ENCODE measurements at places on chromosomes 12 and 14.
A peak's percentile ranks its signal among the peaks of the same experiment; 100 is the strongest.

DNA sequence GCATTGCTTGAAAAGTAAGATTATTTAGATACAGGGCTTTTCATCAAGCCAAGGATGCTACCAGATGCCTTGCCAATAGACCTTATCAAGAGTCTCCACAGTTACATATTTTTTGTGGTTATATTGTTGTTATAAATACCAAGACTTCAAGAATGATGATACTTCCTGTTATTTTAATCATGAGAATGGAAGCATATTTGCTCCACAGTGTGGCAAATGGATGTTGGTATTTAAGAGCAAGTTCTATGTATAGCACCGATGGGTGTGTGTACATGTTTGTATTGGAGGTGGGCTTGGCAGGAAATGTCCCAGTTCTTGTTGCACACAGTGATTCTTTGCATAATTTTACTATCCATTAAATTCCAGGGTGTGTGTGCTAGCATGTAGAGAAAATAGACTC lies 4.4 kb upstream of the NID2 start:
- DNase-seq, result no peak

DNA sequence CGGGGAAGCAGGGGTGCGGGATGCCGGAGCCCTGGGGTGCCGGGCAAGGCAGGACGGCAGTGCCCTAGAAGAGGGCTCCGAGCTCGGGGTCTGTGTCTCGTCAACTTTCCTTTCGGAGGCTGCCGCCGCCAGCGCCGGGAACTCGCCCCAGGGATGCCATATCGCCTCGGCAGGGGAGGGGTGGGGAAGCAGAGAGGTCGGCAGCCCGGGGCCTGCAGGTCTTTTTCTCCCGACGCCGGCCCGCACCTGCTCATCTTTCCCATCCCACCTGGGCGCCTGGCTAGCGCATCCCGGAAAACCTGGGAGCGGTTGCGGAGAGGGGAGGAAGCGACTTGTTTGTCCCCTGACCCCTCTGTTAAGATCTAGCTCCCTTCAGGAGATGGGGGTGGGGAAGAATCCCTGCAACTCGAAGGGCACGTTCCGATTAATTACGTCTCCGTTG lies 547 bp downstream of the CNTN1 start:
- DNase-seq, result peak; percentile 13

- no peak for DNase-seq
Observed at GRCh38 chr12:112503512-112503911, 84.8 kb downstream of the PTPN11 start.

- no peak for DNase-seq
Observed at GRCh38 chr12:108907839-108908351, 28.0 kb downstream of the DAO start.

- DNase-seq, result no peak
Observed at GRCh38 chr12:94961911-94962310, 41.6 kb downstream of the NDUFA12 start.

GRCh38 chr12:119621878-119622277 lies 28.3 kb downstream of the TMEM233 start:
- DNase-seq, result no peak

- no peak for DNase-seq
Observed at GRCh38 chr14:72366619-72367018, 434.4 kb downstream of the RGS6 start.

GRCh38 chr12:116737774-116738657 lies at the start of the genes RNFT2 and SPRING1:
TSS of gene RNFT2 (plus strand) at chr12:116738315. CDS start at chr12:116740498, 2,183 bp downstream.
TSS of gene SPRING1 (minus strand) at chr12:116738069. CDS start at chr12:116737900, 169 bp downstream.
- peak; percentile 99 for DNase-seq

- DNase-seq, result no peak
Observed at GRCh38 chr12:7989827-7990491, 42.6 kb upstream of the FOXJ2 start.

DNA sequence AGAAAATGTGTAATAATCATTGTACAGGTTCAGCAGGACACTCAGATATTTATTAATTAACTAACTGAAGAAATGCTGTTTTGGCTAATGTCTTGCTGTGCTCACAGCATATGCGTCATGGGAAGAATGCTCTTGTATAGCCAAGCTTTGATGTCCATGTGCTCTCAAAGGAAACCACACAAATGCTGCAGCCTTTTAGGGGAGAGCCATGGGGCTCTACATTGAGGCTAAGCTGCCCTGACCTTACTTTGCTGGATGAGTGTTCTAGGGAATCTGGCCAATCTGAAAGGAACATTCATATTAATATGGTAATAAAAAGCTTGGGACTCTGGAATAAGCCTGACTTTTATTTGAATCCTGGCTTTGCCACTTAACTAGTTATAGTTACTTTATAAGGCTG lies 9.5 kb upstream of the CRADD start:
- no peak for DNase-seq

DNA sequence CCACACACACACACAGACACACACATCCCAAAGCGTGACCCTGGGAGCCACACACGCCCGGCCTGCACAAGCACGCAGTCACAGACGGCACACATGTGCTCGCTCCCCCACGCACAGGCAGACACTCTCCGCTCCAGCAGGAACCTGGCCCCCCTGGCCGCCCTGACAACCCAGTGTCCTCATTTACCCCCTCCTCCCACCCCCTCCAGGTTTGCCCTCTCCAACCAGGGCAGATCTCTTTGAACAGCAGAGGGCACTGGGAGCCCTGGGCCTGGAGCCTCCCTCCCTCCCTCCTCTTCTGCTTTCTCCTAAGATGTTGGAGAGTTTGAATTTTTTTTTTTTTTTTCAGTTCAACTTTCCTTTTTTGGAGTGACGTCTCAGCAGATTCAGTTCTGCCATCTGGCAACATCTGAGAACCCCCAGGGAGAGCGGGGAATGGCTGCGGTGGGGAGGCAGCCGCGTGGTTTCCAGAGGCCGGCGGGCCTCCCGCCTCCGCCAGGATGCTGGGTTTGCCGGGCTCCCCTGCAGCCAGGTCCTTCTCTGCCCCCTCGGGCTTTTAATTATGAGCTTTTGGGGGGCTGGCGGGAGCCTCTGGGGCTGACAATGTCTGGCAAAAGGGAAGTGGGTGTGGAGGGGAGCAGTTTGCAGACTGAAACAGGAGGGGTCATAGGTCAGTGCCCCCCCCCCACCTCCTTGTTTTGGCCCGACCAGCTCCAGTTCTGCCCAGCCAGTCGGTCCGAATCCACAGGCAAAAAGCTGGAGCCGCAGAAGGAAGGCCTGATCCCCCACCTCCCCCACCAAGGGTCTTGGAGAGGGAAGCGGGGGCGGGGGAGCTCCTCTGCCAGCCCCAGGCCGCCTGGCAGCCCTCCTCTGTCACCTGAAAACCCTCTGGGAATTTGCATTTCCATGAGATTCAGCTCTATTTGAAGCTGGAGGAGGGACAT lies 1.3 kb upstream of the NCOR2 start:
- DNase-seq, result peak; percentile 90

DNA sequence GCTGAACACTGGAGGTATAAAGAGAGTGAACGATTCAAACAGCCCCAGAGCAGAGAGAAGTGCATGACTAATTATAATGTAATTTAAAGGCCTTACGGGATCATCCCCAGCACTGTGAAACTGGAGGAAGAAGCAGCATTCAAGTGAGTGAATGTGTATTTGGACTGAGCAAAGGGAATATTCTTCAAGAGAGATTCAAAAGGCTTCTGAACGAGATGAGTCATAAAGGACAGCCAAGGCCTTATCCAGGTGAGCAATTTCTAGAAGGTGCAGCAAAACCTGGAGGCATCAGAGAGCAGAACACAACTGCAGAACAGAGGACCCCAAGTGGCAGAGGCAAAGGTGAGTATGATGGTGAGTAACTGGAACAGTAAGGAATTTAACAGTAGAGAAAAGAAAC lies 127.2 kb downstream of the BCAT1 start:
- DNase-seq, result no peak

- DNase-seq, result no peak
Observed at GRCh38 chr12:56994231-56994746, 12.1 kb downstream of the ZBTB39 start.

DNA sequence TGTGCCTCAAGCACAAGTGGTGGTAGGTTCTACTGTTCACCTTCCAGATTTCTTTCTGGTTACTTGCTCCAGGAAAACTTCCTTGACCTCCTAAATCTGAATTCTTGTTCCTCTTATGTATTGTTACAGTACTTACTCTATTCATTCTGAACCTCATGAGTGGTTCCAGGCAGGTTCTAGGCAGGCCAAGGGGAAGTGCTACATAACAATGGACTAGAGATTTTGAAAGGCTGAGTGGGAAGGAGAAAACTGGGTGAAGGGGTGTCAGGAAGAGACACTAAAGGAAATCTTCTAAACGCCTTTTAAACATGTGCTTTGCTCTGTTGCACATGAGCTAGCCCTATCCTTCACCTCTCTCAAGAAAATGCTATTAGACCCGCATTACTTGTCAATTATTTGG lies 1.6 kb downstream of the YARS2 start:
- no peak for DNase-seq

- no peak for DNase-seq
Observed at GRCh38 chr12:104166465-104166864, 28.5 kb upstream of the NFYB start.

DNA sequence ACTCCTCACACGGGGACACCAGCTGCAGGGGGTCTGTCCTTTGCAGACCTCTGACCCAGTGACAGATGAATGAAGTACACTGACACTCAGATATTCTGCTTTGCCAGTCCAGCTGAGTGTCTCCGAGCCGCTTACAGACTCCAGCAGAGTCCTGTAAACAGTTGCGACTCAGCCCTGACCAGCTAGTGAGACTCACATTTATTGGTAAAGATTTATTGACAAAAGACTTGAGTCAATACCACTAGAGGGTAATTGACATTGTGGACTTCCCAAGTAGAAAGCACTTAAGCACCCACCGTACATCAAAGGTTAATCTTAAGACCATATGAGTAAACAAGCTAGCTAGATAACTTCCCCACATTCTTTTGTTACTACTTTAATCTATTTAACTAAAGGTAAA lies 9.8 kb upstream of the FKBP4 start:
- no peak for DNase-seq

DNA sequence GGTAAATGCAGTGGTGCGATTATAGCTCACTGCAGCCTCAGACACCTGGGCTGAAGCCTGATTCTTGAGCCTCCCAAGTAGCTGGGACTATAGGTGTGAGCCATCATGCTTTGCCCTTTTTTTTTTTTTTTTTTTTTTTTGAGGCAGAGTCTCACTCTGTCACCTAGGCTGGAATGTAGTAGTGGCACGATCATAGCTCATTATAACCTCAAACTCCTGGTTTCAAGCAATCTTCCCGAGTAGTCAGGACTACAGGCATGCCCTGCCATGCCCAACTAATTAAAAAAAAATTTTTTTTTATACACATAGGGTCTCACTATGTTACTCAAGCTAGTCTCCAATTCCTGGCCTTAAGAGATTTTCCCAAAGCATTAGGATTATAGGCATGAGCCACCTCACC lies 6.9 kb downstream of the ATP2A2 start:
- no peak for DNase-seq

GRCh38 chr12:49345051-49345824 lies 1.4 kb upstream of the DNAJC22 start:
- DNase-seq, result peak; percentile 91

DNA sequence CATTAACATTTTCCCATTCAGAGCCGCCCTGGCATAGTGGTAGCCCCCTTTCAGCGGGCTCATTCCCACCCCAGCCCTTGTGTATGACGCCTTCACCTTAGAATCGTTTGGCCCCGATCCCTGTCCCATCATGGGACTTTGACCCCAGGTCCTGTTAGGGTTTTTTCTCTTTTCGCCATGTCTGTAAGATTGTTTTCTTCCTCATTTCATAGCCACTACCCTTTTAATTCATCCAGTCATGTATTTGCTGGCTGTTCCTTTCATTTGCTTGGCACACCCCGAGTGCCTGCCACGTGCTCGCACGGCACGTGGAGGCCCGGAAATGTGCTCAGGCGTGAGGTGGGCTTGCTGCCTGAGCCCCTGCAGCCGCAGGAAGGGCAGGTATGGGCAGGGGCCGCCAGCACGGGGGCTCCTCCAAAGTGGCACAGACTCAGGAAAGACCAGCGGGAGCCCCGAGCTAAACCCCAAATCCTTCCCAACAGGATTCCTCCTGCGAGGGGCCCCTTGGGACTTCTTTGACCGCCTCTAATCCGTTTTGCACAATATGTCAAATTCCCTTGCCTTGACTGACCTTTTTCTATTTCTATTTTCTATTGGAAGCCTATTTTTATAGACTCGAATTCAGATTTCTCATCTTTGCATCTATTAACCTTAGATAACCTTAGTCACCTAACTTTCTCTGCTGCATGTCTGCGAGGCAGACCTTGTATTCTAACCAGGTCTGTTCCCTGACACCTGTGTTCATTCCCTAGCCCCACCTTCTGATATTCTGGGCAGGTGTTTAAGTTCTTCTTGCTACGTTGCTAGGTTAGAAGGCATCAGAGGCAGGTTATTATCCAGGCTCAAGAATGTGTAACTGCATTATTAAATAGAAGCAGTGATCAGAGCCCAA lies 114.8 kb downstream of the EML1 start:
- DNase-seq, result no peak

DNA sequence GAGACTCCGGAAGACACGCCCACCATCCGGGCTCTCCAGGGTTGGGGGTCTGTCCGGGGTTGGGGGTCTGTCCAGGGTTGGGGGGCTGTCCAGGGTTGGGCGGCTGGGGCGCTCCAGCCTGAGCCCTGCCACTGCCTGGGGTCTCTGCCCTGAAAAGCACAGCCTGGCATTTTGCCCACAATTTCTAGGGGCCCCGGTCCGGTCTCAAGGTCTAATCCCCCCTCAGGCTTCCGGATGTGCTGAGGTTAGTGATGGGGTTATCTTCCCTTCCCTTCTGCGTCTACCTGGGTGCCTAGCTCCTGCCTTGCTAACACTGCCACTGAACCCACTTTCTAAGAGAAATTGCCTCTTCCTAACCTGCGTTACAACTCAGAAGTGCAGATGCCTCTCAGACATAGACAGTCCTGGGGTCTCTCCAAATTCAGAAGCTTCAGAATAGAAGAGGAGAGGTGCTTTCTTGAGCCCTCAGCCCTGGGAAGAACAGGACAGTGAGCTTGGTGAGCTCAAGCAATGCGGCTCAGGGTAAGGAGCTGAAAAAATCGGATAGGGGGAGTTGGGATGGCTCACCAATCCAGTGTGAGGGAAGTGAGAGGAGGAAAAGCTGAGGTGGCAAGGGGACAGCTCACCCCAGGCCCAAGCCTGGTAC lies 5.7 kb downstream of the LHX5 start:
- no peak for DNase-seq

DNA sequence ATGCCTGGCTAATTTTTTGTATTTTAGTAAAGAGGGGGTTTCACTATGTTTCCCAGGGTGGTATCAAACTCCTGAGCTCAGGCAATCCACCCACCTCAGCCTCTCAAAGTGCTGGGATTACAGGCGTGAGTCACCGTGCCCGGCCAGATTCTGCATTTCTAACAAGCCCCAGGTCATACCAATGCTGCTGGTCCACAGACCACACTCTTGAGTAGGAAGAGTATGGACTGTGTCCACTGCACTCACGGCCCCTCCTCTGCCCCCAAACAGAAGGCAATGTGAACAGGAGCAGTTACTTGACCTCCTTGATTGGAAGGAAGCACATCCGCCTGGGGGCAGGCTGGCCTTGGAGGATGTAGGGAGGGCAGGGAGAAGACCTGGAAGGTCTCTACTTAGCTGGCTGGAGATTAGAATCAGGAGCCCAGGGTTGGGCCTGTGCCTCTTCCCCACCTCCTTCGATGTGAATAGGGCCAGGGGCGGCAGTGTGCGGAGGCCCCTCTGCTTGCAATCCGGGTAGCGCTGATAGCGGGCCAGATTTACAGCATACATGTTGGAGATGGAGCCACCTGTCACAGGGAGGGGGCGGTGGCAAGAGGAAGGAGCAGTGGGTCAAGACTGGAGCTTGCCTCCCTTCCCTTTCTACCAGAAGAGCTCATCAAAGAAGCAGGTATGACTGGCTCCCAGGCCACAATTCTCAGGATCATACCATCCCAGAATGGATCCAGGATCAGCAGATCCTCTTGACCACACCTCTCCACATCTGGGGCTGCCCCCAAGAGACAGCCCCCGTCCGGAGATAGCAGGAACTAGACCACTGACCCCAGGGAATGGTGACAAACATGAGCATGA lies 9.4 kb upstream of the ZNF740 start:
- no peak for DNase-seq
